ENCODE measurements at places on chromosomes 7 and 10.

DNA sequence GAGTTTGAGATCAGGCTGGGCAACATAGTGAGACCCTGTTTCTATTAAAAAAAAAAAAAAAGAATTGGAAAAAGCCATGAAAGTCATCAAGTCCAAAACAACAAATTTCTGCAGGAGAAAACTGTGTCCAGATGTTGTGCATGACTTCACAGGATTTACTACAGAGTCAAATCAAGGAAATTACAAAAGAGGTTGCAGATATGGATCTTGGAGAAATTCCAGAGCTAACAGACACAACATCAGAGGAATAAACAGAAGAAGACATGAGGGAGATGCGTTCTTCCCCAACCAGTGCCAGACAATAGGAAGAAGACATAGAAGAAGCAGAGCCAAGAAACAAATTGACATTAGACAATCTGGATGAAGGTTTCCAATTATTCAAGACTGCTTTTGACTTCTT is 24.3 kb upstream of the KCNIP2 start:
- DNase-seq = no peak

DNA sequence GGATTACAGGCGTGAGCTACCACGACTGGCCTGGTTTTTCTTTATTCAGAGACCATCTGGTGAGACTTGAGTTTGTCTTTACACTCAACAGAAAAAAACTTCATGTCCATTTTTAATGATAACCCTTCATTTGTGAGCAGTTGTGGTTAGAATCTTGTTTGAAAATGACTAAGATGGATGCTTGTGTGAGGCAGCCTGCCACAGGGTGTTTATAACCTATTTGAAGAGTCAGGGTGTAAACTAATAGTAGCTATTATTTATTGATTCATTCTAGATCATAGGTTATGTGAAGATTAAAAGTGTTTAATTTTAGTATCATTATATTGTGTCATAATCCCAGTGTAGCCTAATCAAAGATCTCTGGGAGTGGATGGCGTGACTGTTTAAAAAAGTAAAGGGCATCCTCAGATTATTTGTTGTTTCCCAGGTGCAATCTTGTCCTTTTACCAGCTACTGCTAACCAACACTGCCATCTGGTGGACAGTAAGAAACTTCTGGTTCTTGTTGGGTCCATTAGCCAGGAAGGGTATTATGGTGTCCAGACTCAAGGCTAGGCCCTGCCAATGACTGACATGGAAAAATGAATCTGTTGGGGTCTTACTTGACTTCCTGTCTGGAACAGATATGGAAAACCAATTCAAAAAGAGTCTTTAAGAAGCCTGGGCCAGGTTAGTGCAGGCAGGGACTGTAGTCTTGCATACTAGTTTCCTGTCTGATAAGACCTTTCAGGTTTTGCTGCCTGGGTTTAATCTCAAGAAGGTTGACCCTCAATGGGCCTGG is 24.9 kb downstream of the NRBF2 start:
- DNase-seq = peak; percentile 39

DNA sequence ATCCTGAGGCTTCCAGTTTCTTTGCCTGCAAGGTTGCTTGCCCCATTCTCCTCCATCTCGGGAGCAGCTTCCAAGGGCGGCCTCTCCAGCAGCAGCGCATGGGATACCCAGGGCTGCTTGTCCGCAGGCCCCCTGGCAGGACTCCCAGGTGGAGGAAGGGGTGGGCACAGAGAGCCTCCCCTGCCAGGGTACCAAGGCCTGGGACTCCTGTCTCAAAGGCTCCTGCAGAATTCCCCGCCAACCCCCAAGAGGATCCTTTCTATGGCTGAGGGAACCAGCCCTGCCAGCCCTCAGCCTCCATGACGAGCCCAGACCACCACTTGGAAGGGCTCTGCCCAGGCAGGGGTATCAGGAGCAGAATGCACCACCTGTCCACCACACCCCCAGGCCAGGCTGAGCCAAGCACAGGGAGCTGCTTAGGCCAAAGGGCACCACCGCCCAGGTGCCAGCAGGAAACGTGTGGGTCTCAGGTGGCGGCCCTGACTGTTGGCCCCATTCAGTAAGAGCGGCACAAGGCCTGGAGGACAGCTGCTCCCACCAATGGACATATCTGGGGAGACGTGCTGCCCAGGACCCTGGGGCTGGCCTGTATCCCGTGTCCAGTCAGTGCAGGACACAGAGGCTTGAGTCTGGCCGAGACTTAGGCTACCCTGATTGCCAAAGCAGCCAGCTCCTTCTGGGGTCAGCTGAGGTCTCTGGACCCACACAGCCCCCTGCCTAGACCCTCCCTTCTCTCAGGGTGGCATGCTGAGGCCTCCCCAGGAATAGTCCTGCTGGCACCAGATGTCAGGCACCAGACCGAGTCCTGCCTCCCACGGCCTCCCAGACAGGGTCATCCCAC is 33.8 kb upstream of the INPP5A start:
- DNase-seq = no peak

- DNase-seq = no peak
These were observed 384 bp upstream of the TMEM229A start for GRCh38 chr7:124033095-124033806.

DNA sequence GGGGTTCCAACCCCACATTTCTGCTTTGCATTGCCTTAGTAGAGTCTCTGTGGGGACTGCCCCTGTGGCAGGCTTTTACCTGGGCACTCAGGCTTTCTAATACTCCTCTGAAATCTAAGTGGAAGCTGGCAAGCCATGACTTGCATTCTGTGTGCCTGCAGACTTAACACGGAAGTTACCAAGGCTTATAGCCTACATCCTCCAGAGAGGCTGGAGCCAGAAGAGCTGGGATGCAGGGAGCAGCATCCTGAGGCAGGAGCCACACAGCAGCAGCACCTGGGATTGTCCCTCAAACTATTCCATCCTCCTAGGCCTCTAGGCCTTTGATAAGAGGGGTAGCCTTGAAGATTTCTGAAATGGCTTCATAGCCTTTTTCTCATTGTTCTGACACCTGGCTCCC is 22.1 kb upstream of the ABCC2 start:
- DNase-seq = no peak

GRCh38 chr10:98485959-98486358 is 39.2 kb upstream of the HPS1 start:
- DNase-seq = peak; percentile 62

GRCh38 chr7:142337054-142338001 is 79.5 kb upstream of the PRSS58 start:
- no peak for DNase-seq

DNA sequence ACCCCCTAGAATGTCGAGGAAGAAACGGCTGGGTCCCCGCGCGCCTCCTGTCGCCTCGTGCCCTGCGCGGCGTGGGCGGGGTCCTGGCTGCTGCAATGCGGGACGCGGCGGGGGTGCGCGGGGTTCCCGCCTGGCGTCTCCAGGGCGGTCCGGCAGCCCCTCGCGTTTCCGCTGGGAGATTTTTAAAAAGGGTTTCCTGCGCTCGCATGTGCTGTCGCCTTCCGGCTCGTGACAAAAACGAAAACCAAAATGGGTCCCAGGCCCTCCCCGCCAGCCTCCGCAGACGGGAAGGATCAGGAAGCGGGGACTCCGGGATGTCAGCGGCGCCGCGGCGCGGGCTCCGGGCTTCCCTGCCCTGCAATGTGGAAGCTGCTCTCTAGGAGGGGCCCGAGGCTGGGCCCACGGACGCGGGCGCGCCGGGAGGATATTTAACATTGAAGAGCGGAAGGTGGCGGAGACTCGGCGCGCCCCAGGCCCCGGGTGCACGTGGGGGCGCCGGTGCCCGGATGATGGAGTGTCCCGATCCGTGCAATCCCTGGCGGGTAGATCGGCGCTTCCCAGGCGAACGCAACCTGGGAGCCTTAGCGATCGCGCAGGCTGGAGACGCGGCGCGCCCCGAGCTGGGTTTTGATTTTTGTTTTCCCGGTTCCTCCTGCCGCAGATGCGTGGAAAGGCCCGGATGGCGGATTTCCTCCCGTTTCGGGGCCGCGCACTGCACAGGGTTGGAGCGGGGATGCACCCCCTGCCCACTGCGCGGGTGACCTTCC is 1.0 kb downstream of the PFKP start:
- no peak for DNase-seq

DNA sequence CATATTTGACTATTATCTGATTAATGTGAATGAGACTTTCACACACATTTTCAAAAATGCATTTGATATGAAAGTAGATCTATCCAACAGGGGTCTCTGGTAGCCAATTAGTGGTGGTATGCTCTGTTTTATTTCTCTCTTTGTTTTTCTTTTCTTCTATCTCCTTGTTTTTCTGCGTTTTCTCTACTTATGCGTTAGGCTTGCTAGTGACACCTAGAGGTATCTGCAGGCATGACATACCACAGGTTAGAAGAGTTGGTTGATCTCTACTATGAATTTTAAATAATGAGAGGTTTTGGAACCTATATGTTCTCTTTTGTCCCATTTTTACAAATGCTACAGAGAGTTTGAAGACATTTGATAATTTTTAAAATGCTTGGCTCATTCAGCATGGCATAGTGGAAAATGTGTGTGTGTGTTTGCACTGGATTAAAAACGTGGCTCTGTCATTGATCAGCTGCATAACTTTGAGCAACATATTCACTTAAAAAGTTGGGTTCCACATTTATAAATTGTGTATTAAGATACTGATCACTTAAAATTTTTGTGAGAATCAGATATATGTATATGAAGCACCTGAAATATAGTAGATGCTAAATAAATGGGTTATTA is 28.1 kb upstream of the PLXDC2 start:
- peak; percentile 28 for DNase-seq

- DNase-seq = no peak
These were observed 203.2 kb upstream of the SHH start for GRCh38 chr7:156015237-156016020.

DNA sequence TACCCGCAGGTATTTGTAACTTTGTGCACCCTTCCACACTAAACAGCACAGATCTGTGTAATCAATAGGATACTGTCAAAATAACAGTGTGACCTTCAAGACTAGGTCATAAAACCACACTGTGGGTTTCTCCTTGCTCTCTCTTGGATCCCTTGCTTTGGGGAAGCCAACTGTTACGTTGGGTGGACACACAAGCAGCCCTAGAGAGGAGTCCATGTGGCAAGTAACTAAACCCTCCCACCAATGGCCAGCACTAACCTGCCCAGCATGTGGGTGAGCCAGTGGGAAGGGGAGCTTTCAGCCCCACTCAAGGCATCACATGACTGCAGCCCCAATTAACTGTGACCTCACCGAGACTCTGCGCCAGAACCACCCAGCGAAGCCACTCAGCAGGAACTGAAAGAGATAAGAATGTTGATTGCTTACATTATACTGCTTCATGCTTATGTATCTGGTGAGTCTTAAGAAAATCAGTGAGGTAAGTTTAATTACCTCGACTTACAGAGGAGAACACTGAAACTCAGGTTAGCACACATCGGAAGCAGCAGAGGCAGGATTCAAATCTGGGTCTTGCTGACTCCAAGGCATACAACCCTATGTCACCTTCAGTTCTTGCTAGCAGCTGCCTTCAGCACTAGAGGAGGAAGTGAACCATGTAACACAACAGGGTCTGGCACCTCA is 9.4 kb upstream of the ZC3HAV1 start:
- no peak for DNase-seq

DNA sequence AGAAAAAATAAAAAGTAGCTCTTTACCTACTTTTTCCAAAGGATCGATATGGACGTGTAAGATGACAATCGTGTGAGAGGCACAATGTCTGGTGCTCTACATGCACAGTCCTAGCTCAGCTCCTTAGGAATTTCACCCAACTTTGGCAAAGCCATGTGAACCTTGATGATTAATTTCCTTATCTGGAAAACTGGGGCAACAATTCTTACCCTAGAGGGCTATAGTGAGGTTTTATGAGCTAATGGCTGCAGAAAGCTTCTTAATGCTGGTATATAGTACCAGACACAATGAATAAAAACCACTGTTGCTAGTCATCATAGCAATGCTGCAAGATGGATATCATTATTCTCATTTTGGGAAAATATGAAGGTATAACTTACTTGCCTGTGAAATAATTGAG is 202.7 kb downstream of the PARD3 start:
- DNase-seq = peak; percentile 91

- DNase-seq = no peak
These were observed 72.0 kb downstream of the KMT2C start for GRCh38 chr7:152363798-152364197.

DNA sequence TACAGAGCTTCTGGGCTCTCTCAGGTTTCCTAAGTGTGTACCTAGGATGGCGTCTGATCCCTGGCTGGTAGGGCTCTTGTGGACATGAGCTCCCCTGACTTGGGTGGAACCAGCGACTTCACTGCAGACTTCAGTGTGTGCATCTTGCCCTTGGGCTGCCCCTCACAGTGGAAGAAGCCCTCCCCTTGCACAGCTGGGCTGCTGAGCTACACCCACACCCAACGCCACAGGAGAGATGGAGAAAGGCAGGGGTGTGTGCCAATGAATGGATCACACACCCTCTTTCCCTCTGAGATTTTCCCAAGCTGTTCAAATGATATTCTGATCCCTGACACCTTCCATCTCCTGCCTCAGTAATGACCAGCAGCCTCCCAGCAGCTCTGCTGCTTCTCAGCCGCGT is 296.7 kb downstream of the GFRA1 start:
- DNase-seq = no peak

DNA sequence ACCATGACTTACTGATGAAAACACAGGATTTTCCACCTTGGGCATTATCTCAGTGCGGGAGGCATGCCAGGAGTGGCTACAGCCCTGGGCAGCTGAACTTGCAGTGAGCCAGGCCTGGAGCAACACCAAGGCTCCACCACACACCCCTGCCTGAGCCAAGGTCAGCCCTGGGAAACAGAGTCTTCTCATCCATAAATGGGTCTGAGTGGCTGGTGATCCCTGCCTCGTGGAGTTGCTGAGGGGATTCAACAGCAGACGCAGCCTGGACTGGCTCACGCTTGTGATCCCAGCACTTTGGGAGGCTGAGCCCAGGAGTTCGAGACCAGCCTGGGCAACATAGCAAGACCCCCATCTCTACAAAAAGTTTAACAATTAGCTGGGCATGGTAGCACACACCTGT is 32.2 kb downstream of the SPOCK2 start:
- DNase-seq = peak; percentile 43

DNA sequence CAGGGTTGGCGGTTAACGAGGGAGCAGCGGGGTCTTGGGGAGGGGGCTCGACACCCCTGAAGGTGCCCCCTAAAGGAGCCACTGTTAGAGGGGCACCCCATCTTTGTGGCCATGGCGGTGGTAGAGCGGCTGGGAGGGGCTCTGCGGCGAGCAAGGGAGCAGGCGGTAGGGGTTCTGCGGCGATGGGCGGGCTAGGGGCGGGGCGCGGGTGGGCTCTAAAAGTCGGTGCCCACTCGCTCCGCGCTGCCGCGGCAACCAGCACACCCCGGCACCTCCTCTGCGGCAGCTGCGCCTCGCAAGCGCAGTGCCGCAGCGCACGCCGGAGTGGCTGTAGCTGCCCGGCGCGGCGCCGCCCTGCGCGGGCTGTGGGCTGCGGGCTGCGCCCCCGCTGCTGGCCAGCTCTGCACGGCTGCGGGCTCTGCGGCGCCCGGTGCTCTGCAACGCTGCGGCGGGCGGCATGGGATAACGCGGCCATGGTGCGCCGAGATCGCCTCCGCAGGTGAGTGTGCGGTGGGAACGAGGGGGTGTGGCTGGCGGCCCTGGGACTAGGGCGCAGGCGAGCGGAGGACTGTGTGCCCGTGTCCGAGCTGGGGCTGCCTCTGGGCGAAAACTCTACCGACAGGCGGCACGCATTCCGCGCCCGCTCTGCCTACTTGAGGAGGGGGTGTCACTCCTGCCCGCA is at the start of gene MEST:
TSS of gene MEST (plus strand) at position 245 of the 682 bp plus-strand sequence. CDS start at position 474, 229 bp downstream.
- peak; percentile 38 for DNase-seq

- DNase-seq = peak; percentile 91
These were observed 41.7 kb upstream of the NRF1 start for GRCh38 chr7:129569811-129570215.
